Myocyte (in vitro differentiated cells): ENCODE measurements at places on chromosomes 12 and 14.
A peak's percentile ranks its signal among the peaks of the same experiment; 100 is the strongest.

DNA sequence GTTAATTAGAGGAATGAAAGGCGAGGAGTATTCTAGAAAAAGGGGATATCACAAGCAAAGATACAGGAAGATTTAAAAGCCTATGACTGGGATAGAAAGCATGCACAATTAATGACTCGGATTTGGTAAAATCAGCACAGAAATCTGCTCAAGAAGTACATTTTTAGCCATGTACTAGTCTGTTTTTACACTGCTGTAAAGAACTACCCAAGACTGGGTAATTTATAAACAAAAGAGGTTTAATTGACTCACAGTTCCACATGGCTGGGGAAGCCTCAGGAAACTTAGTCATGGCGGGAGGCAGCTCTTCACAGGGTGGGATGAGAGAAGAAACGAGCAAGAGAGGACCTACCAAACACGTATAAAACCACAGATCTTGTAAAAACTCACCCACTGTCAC is 716.3 kb upstream of the MDGA2 start:
- DNase-seq = no peak

DNA sequence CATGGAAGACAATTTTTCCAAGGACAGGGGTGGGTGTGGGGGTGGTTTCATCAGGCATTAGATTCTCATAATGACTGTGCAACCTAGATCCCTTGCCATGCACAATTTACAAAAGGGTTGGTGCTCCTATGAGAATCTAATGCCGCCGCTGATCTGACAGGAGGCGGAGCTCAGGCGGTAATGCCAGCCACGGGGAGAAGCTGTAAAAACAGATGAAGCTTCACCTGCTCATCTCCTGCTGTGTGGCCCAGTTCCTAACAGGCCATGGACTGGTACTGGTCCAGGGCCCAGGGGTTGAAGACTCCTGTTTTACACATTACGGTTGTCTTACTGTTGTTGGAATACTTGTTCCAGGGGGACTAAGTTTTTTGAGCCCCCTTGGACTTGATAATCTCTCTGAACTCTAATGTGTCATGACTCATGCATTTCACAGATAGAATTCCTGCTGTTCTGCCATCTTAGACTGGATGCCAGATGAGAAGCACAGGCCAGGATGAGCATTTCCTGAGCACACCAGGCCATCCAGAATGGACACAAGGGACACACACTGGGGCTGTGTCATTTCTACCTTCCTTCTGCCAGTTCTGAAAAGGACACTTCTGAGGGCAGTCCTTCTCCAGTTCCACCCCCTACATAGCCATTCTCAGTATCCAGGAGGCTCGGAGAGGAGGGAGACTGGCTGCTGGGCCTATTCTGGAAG is 5.8 kb downstream of the PLEKHD1 start:
- no peak for DNase-seq

GRCh38 chr12:132237772-132238487 is 91.5 kb downstream of the GALNT9 start:
- no peak for DNase-seq

- no peak for DNase-seq
These were observed 75.3 kb upstream of the CEP83 start for GRCh38 chr12:94534774-94535509.

DNA sequence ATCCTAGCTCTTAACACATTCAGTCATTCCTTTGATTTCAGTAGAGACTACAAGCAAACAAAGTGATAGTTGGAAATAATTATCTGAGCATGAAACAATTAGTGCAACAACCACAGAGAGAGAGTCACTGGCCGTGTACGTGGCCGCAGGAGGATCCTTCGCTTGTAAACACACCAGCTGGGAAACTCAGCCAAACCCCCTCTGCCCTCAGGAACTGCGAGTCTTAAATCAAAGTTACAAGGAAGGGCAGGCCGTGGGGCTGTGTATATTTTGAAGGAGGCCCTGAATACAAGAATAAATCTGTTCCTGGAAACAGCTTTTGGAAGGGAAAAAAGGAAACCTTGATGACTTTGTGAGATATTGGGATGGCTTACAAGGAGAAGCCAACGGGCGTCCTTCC is 164.5 kb downstream of the ANO2 start:
- DNase-seq = no peak

GRCh38 chr12:120169946-120170345 is 24.6 kb downstream of the GCN1 start:
- no peak for DNase-seq

DNA sequence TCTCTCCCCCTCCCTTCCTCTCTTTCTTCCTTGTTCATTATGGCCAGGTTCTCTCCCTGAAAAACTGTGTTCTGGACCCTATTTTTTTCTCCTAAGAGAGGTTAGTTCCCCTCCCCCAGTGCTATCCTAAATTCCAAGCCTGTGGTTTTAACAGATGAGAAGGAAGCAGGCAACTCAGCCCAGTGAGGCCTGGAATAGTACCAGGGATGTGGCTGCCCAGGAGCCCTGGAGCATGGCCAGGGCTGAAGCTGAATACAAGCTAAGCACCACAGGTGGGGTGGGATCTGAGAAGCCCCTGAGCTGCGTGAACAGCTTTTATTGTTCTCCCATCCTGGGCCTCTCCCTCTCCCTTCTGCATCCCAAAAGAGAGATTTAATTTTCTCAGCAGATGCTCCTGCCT is 1581.3 kb upstream of the TMEM132C start:
- DNase-seq = peak; percentile 70

GRCh38 chr12:130116791-130117190 is 45.5 kb upstream of the FZD10 start:
- no peak for DNase-seq

DNA sequence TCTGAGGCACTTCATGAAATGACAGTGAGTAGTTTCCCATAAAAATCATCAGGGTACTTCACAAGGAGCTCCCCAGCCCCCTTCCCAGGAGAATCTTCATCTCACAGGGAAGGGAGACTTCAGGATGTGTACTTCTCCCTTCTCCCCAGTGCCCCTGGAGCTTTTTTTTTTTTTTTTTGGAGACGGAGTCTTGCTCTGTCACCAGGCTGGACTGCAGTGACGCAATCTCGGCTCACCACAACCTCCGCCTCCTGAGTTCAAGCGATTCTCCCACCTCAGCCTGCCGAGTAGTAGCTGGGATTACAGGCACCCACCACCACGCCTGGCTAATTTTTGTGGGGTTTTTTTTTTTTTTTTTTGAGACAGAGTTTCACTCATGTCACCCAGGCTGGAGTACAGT is 10.4 kb downstream of the ITPK1 start:
- DNase-seq = peak; percentile 57
